ENCODE measurements at places on chromosomes 6 and 20.

- DNase-seq, result no peak
Measured at GRCh38 chr20:58696411-58696961, 3.9 kb downstream of the NPEPL1 start.

DNA sequence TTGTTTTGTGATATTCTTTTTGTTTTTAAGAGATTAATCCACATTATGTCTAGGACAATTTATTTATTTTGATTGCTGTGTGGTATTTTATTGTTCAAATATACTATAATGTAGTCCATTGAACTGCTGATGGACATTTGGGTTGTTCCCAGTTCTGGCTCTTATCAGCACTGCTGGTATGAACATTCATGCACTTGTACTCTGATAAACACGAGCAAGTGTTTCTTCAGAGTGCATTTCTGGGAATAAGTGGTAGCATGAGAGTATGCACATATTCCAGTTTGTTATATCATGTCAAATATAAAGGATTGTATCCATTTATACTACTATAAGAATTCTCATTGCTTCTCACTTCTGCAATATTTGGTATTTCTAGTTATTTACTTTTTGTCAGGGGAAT, 7.1 kb downstream of the CALHM6 start:
- DNase-seq, result no peak

DNA sequence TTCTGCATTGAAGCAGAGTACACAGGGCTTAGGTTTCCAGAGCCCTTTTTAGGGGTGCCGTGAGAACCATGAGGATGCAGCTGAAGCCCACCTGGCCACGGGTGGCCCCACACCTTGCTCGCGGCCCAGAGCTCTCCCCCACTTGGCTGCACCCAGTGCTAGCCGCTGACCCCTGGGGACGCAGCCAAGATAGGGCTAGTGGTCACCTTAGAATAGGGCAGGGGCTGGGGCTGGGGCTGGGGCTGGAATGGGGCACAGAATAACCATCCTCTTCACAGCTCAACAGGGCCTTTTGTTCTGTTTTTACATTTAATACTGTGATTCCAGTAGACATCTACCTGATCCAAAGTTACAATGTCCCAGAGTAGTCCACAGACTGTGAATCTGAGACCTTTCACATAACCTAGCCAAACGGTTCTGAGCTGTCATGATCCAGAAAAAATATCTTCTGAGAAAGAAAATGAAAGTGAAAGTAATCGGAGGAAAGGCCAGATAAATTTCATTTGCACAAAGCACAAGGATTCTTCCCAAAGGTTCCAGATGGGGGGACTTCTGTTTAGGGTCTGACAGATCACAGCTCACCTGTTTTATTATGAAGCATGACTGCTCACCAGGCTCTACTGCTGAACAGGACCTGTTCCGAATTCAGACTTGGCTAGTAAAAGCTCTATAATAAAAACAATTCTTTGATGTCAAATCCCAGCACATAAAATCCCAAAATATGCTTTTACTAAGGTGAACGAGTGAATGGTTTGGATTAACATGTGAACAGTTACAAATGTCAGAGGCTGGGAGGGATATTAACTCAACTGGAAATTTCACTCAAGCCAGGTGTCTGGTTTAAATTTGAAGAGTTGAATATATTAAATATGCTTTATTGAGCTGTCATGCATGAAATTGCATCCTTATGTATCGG, 401.9 kb downstream of the THBS2 start:
- DNase-seq, result peak; percentile 20

GRCh38 chr6:23977706-23978105, 148.3 kb upstream of the NRSN1 start:
- DNase-seq, result no peak

DNA sequence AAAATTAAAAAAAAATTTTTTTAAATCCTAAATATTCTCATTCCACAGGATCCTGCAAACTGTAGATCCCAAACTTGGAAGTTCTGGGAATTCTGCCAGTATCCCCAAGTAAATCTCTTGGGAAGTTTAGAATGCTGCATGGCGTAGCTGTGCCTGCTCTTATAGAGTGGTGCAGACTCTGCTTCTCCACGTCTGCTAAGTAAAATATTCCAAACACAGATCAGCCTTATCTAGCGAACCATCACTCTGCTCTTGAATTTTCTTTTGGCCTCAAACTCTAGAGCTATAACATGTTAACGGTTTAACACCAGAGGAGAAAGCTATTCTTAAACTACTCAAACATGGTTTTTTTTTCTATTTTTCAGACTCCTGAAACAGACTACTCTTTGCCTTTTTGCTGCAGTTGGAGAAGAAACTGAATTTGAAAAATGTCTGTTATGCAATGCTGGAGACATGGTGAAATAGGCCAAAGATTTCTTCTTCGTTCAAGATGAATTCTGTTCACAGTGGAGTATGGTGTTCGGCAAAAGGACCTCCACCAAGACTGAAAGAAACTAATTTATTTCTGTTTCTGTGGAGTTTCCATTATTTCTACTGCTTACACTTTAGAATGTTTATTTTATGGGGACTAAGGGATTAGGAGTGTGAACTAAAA, 138.5 kb upstream of the AKAP12 start:
- DNase-seq, result no peak

DNA sequence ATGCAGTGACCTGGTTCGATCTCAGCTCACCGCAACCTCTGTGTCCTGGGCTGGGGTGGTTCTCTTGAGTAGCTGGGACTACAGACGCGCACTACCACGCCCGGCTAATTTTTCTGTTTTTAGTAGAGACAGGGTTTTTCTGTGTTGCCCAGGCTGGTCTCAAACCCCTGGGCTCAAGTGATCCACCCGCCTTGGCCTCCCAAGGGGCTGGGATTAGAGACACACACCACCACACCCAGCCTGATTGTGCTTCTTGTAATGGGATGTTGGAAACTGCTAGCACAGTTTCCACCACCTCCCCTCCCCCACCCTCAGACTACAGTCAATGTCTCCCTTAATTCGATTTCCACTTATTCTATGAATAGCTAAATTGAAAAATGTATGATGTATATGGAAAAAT, 22.6 kb upstream of the DSP start:
- DNase-seq, result no peak

DNA sequence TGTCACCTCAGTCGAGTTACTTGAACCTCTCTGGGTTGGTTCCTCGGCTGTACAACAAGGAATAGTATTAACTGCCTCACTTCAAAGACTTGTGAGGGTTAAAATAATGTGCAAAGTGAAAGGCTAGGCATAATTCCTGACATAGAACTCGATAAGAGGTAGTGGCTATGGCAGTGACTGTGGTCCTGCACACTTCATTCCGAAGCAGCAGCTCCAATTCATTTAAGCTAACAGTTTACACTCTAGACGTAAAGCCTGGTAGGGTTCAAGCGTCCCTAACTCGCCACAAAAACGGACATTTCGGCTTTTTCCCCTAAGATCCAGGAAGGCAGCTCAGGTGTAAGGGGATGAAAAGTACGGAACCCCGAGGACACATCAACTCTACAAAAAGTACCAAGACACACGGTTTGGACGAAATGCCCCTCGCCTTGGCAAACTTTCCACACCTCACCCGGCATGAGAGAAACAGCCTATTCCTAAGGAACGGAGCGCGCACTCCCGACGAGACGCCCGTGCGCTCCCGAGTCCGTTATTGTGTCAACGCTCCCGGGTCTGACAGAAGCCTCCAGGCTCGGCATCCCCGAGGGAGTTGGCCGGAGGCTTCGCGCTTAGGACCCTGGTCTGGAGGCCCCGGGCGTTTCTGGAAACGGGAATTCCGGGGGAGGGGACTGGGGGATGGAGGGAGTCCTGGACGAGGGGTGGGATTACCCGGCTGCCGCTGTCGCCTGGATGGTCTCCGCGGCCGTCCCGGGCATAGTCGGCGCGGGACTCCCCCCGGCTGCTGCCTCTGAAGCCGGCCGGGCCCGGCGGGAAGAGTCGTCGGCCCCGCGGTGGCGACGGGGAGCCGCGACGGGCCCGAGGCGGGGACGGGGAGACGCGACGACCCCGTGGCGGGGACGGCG, 937 bp downstream of the ZNF318 start:
- DNase-seq, result peak; percentile 52

DNA sequence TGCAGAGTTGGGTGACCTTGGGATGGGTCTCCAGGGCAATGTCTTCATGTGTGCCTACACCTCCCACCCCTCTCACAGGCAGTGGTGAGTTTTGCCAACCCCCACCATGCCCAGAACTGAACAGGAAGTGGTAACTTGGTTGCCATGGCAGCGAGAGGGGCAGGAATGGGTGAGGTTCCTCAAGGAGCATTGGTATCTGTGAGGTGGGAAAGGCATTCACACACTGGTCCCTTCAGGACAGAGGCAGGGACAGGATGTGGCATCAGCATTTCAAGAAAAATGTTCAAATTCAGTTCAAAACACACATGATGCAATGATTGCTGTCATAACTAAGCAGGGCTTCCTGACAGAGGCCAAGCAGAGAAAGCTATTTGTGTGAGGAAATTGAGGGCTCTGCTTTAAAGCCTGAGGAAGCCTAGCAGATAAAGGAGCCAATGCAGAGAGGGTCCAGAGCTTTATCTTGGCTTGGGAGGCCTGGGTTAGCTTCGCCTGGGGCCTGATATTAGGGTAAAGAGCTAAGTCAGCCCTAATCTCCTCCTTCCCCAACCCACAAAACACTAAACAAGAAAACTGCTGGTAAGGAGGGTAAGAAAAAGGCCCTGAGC, 551 bp downstream of the TREML2 start:
- no peak for DNase-seq

DNA sequence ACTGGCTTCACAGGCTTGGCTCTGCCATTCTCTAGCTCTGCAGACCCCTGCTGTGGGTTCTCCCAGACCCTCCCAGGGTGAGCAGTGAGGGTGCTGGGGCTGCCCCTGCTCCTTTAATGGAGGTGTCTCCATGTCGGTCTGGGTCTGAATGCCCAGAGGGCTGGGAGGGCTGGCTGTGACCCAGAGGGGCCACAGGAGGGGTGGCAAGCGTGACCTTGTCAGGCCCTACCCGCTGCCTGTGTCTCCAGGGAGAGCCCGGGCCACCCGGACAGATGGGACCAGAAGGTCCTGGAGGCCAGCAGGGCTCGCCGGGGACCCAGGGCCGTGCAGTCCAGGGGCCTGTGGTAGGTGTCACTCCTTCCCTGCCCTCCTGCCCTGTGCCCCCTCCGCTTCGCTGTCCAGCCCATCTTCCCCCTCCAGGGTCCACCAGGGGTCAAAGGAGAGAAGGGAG, 32.1 kb downstream of the COL20A1 start:
- DNase-seq, result no peak

DNA sequence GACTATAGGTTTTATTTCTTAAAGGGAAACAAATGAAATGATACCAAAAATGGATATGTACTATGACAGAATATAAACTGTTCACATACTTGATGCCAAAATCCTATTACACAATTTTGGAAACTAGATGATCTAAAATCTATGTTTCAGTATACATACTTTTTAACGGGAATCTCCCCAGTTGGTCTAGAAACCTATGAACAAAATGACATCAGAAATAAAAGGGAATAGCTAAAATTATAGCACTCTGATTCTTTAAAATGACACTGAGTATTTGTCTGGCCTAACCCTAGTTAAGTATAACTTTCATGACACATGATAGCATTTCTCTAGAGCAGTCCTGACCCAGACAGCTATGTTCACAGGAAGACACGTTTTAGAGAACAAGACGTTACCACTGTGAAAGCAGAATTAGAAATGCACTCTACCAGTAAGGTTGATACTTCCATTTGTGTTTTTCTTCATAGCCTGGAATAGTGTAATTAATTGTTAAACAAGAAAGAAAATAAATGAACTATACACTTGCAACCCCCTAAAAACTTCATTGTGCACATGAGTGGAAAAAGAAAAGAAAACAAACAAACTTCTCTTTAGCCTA, 3.3 kb downstream of the OSER1 start:
- peak; percentile 29 for DNase-seq

DNA sequence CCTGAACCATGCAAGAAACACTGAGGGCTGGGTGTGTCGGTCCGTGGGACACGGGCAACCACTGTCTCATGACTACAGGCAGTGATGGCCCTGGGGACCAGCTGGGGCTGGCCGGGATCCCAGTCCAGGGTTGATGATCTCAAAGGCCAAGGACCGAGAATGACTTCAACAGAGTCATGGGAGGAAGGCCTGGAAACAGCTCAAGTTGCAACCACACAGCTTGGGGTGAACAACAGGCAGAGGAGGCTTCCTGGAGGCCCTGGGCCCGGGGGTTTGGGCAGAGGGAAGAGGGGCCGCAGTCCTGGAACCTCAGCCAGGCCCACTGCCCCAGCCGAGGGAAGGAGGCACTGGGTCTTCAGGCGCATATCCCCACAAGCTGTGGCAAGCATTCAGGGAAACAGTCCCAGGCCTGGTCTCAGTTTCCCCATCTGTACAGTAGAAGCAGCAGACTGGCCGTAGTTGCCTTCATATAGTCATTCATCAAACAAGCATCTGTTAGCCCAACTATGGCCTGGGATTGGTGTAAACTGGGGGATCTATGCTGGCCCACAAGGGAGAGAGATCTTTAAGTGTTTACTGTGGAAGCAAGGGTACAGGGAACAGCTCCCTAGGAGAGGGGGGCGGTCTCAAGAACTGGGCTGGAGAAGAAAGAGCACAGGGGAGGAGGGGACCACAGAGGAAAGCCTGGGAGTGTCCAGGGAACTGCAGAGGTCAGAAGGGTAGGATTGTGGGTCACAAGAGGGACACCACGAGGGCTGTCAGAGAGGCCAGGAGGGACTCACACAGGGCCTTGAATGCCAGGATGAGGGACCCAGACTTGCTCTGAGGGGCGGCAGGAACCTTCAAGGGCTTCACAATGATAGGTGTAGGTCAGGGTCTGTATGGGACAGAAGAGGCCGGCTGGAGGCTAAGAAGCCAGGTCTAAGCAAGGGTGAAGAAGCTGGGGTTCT, 2.1 kb downstream of the MYL9 start:
- DNase-seq, result peak; percentile 90

GRCh38 chr6:46510651-46511050, 19.4 kb upstream of the RCAN2 start:
- peak; percentile 70 for DNase-seq

DNA sequence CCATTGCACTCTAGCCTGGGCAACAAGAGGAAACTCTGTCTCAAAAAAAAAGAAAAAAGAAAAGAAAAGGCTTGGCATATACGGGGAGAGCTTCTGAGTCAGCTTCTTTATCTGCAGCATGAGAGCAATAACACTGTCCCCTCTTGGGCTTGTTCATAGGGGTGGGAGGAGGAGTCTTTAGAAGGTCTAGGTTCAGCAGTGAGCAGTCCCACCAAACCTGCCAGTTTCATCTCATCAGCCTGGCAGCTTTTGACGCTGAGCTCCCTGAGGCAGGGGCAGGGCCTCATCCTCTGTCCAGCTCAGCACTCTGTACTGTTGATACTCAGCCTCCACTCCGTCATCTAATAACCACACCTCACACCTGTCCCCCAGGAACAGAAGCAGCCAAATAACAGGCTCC, 5.6 kb upstream of the C6orf132 start:
- DNase-seq, result no peak

- DNase-seq, result peak; percentile 51
Measured at GRCh38 chr6:152952866-152953509, 29.9 kb downstream of the FBXO5 start.

- no peak for DNase-seq
Measured at GRCh38 chr6:129252377-129253071, 369.6 kb downstream of the LAMA2 start.

- DNase-seq, result no peak
Measured at GRCh38 chr6:168501561-168501960, 60.6 kb downstream of the SMOC2 start.

DNA sequence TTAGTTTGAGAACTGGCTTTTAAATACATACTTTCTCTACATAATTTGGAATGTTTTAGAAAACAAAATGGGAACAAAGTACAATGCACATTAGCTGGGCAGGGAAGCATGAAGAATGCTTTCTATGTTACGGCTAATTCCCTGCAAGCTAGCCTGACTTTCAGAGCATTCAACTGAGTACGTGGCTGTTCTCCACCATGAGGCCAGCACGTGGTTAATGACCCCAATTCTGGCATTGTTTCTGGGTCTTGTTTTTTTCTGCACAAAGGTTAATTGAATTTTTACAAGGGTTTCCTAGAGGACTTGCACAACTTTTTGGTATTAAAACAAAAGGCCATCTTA, 208.6 kb upstream of the AGPAT4 start:
- DNase-seq, result no peak
